ENCODE measurements at places on chromosomes 3 and 15. TPM values are rescaled to one million over a fixed set of nuclear protein-coding genes. Genes with fewer than 3 reads are reported as not detected.

DNA sequence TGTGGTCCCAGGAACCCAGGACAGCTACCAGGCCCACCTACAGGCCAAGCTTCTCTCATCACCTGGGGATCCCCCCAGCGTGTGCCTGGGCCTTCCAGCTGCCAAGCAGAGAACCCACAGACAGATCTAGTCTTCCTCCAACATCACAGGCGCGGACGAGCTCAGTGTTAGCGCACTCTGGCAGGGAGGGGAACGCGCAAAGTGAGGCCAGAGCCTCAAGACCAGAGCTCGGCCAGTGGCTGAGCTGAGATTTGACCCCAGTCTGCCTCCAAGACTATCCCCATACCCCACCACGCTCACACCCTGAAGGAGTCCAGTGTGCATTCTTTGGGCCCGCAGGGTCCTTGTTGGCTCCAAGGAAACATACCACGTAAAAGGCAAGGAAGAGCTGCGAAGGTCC is 5.1 kb downstream of the MFGE8 start:
- no peak for DNase-seq
- H3K4me3 ChIP-seq, result no peak overlapping the region
- H3K4me1 ChIP-seq, result peaks cover 40% of the 10 kb centered on the region

GRCh38 chr15:92155934-92156333 is 237.7 kb upstream of the ST8SIA2 start:
- H3K36me3 ChIP-seq, result peaks cover 2% of the 10 kb centered on the region
- peaks cover 13% of the 10 kb centered on the region for H3K4me1 ChIP-seq
- H3K27ac ChIP-seq, result no peak overlapping the region
- no peaks in the 10 kb centered on the region for H3K27me3 ChIP-seq

DNA sequence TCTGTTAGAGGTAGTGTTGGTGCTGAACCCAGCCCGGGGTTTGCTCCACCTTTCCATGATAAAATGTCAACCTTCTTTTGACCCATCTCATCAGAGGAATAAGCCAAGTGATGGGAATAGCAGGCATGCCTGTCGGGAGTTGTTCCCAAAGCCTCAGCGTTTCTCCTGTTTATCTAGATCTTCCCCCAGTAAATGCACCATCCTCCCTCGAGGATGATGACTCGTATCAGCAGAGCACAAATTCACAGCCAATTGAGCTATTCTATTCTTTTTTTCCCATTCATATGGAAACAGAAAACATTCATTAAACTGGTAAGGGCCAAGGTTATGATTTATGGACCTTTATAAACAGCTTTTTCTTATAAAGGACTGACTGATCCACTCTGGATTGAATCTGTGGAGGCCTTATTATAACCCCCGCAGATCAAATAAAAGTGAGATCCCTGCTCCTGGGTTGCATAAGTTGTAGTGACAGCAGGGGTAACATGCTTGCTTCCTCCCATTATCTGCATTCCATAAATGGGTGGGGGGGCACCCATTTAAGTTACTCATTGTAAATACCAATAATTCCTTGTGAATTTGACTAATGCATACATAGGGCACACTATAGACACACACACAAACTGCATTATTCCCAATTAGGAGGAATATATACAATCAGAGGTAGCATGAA is 207.3 kb downstream of the PLCL2 start:
- peaks cover 39% of the 10 kb centered on the region for H3K36me3 ChIP-seq
- no peak overlapping the region for H3K27ac ChIP-seq
- no peak for DNase-seq
- H3K4me1 ChIP-seq, result peaks cover 40% of the 10 kb centered on the region

- no peak overlapping the region for H3K4me3 ChIP-seq
- no peaks in the 10 kb centered on the region for H3K36me3 ChIP-seq
- H3K27ac ChIP-seq, result no peak overlapping the region
- no peak for DNase-seq
- no peaks in the 10 kb centered on the region for H3K4me1 ChIP-seq
Measured at GRCh38 chr3:7697548-7697947, 804.1 kb upstream of the LMCD1 start.

DNA sequence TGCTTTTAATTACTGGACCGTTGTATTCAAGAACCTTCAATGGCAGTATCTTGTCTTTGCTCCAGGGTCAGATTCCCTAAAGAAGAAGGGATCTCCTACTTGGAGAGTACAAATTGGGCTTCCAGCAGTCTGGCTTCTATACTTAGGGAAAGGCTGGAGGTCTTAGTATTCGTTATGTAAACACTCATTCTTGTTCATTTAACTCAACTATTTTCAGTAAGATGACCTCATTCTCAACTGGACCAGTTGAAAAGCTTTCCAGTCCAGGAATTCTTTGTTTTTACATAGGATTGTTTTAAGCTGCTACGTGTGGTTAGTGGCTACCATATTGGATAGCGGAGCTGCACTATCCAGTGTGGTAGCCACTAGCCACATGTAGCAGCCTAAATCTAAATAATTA is 4.6 kb downstream of the SENP5 start:
- no peaks in the 10 kb centered on the region for H3K27me3 ChIP-seq
- peaks cover 20% of the 10 kb centered on the region for H3K4me1 ChIP-seq
- no peak for DNase-seq
- H3K4me3 ChIP-seq, result no peak overlapping the region
- H3K27ac ChIP-seq, result no peak overlapping the region
- peaks cover 4% of the 10 kb centered on the region for H3K36me3 ChIP-seq

The NR1I2 gene
- total RNA-seq, result 0.26 TPM

All from activated CD8-positive, alpha-beta T cell treated with anti-CD3 and anti-CD28 coated beads, Interleukin-2, amount 10 ng/mL, durations not matched to agents 7 days and 5 days (primary cell).